ENCODE measurements at places on chromosomes 16 and 17. TPM values are rescaled to one million over a fixed set of nuclear protein-coding genes. Genes with fewer than 3 reads are reported as not detected.

The NUPR1 gene
- 18.3 TPM for total RNA-seq

The SPOP gene
- 51.2 TPM for total RNA-seq

The CHST5 gene
- total RNA-seq = not detected

The KRTAP2-1 gene
- not detected for total RNA-seq

DNA sequence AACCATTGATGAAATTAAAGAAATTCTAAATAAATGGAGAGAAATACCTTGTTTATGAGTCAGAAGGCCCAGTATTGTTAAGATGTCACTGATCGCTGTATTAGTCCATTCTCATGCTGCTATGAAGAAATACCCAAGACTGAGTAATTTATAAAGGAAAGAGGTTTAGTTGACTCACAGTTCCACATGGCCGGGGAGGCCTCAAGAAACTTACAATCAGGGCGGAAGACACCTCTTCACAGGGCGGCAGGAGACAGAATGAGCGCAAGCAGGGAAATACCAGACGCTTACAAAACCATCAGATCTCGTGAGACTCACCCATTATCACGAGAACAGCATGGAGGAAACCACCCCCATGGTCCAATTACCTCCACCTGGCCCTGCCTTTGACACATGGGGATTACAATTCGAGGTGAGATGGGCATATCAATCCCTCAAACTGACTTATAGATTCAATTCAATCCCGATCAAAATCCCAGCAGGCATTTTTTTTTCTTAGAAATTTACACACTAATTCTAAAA, 157.2 kb downstream of the ENGASE start:
- H3K4me3 ChIP-seq = no peak overlapping the region
- DNase-seq = no peak
- no peaks in the 10 kb centered on the region for H3K36me3 ChIP-seq
- H3K27ac ChIP-seq = no peak overlapping the region
- H3K27me3 ChIP-seq = peaks cover 3% of the 10 kb centered on the region

DNA sequence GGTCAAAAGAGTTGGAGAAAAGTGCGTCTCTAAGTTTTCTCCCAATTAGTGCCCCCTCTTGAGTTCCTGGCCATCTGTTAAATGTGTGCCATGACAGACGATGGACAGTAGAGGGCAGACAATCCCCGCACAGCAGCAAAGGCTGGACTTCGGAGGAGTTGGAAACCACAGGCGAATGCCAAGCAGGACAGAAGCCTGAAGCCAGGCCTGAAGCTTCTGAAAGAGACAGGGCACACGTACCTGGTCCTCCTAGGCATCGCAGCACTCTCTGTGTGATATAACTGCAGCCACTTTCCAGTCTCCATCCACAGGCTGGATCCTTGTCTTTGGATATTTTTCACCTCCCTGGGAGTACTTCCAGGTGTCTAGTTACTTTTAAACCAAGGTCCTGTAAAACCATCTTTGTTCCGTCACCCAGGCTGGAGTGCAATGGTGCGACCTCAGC, 14.5 kb downstream of the C17orf100 start:
- H3K27ac ChIP-seq = no peak overlapping the region
- H3K4me3 ChIP-seq = no peak overlapping the region
- peak; percentile 87 for DNase-seq

- H3K4me3 ChIP-seq = no peak overlapping the region
- H3K4me1 ChIP-seq = peaks cover 23% of the 10 kb centered on the region
- peak; percentile 67 for DNase-seq
Measured at GRCh38 chr17:28475151-28475900, 1.9 kb downstream of the SLC13A2 start.

GRCh38 chr16:67858500-67858899, 11.0 kb upstream of the CENPT start:
- H3K4me1 ChIP-seq = peaks cover 25% of the 10 kb centered on the region
- no peaks in the 10 kb centered on the region for H3K27me3 ChIP-seq
- H3K4me3 ChIP-seq = no peak overlapping the region

DNA sequence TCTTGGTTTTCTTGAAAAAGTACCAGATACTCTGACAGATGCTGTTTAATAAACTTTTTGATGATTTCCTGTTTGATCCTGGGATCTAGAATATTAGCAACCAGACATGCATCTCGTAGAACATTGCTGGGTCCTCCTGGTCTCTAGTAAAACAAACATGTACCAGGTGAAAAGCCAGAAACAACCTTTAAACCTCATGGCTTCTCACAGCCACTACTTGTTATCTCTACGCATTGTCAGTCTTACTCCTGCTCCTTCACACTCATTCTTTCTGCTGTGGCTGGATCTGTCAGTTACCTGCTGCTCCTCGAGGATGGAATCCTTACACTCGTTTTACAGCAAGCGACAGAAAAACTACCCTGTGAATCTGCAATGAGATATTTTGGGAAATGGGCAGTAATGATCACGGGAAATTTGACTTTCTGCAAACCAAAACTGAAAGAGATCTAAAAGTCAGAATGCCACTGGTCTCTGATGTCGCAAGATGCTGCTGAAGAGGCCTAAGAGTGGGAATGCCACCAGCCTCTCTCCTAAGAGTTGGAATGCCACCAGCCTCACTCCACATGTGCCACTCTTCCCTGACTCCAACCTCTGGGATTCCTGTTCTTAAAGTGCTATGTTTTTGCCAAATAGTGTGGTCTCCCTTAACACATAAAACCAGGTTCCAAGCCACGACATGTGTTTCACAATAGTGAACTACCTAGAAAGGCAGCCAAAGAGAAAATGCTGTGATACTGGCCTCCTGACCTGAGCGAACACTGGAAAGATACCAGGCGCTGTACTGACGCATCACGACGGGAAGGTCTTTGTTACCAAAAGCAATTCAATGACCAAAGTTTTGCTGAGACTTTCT, 86.3 kb downstream of the VPS53 start:
- H3K27ac ChIP-seq = peak overlapping the region; percentile 20
- no peak for DNase-seq
- H3K4me3 ChIP-seq = no peak overlapping the region
- no peaks in the 10 kb centered on the region for H3K36me3 ChIP-seq
- H3K27me3 ChIP-seq = no peaks in the 10 kb centered on the region
- peaks cover 11% of the 10 kb centered on the region for H3K4me1 ChIP-seq

DNA sequence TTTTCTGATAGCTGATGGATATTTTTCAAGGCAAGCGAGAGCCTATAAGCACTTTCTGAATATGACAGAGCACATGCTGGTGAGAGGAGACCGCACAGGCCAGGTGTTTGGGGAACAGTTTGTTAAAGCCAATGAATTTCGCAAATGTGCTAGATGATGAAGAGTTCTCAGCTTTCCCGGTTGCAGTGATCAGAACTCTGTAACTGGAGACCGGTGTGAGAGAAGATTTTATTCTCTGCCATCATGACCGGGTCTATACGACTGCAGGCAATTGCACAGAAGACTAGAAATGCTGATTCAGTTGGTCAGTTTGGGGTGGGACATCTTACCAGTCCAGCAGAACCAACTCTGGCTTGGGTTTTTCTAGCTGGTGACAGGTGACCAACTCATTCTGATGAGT, 25.4 kb downstream of the SMTNL2 start:
- no peaks in the 10 kb centered on the region for H3K27me3 ChIP-seq
- H3K27ac ChIP-seq = peak overlapping the region; percentile 89
- H3K4me3 ChIP-seq = no peak overlapping the region
- H3K4me1 ChIP-seq = peaks cover 54% of the 10 kb centered on the region
- no peak for DNase-seq

- DNase-seq = peak; percentile 89
- H3K36me3 ChIP-seq = no peaks in the 10 kb centered on the region
- no peak overlapping the region for H3K27ac ChIP-seq
- peaks cover 15% of the 10 kb centered on the region for H3K27me3 ChIP-seq
Measured at GRCh38 chr17:36482611-36483504, 3.6 kb upstream of the ZNHIT3 start.

GRCh38 chr16:30186782-30187555, 3.6 kb downstream of the CORO1A start:
- H3K27ac ChIP-seq = no peak overlapping the region
- H3K27me3 ChIP-seq = no peaks in the 10 kb centered on the region
- no peak overlapping the region for H3K4me3 ChIP-seq
- H3K36me3 ChIP-seq = no peaks in the 10 kb centered on the region

DNA sequence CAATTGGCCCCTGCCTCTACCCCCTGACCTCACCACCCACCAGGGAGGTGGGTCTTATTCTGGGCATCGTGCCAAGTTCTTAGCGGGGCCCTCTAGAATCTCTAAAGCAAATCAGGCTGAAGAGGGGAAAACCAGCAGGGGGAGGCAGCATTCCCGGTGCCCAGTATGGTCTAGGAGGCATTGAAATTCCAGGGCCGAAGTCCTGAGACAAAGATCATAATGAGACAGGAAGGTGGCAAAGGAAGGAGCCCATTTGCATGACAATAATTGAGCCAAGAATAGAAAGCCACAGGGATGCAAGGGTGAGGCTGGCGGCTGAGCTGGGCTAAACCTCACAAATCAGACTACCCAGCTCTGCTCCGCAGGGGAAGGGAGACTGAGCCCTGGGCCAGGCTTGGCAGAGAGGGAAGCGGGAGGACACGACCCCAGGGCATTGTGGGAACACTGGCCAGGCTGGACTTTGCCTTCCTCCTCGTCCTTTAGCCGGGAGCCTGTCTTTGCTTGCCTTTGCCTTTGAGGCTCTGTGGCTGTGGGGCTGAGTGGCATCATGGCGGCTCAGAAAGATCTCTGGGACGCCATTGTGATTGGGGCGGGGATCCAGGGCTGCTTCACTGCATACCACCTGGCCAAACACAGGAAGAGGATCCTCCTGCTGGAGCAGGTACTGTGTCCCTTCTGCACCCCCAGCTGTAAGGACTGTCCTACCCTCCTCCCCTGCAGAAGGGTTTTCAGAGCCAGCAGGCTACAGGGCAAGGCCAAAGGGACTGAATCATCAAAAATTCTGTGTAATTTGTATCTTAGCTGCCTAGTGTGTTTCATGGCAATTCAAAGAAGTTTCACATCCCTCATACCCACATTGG, at the start of gene PIPOX:
Gene PIPOX, plus strand, starts transcription at position 463 of the 860 bp plus-strand sequence. Its CDS starts 85 bp downstream, at position 548.
- H3K4me1 ChIP-seq = peaks cover 4% of the 10 kb centered on the region
- no peaks in the 10 kb centered on the region for H3K36me3 ChIP-seq
- H3K27ac ChIP-seq = no peak within 1 kb of the TSS
- no peak within 1 kb of the TSS for H3K4me3 ChIP-seq
- peak; percentile 63 for DNase-seq
- H3K27me3 ChIP-seq = peaks cover 14% of the 10 kb centered on the region

DNA sequence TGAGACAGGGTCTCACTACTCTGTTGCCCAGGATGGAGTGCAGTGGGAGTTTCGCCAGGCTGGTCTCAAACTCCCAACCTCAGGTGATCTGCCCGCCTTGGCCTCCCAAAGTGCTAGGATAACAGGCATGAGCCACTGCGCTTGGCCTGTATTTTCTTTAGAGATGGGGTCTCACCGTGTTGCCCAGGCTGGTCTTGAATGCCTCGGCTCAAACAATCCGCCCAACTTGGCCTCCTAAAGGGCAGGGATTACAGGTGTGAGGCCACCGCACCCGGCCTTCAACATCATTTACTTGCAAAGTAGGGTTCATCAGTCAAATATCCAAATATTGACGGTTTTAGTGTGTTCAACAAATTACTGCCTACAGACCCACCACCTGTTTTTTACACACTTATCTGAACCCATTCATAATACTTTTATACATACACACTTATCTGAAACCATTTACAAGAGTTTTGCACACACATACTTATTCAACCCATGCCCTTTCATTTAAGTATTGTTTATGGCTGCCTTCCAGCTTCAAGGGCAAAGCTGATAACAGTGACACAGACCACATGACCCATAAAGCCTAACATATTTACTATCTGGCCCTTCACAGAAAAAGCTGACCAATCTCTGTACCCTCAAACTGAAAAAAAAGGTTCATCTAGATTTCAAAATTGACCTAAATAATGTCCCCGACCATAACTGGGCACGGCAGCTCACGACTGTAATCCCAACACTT, 11.9 kb downstream of the TMEM170A start:
- H3K4me3 ChIP-seq = no peak overlapping the region
- H3K36me3 ChIP-seq = no peaks in the 10 kb centered on the region
- no peak for DNase-seq
- no peaks in the 10 kb centered on the region for H3K27me3 ChIP-seq
- peaks cover 10% of the 10 kb centered on the region for H3K4me1 ChIP-seq
- peak overlapping the region; percentile 48 for H3K27ac ChIP-seq

GRCh38 chr17:52470553-52470952, 312.0 kb upstream of the CA10 start:
- H3K4me3 ChIP-seq = no peak overlapping the region
- no peaks in the 10 kb centered on the region for H3K36me3 ChIP-seq
- H3K27me3 ChIP-seq = no peaks in the 10 kb centered on the region

- H3K4me1 ChIP-seq = peaks cover 15% of the 10 kb centered on the region
- no peaks in the 10 kb centered on the region for H3K36me3 ChIP-seq
- no peak for DNase-seq
- H3K27ac ChIP-seq = no peak overlapping the region
- no peak overlapping the region for H3K4me3 ChIP-seq
Measured at GRCh38 chr16:54291656-54292487, 5.3 kb upstream of the IRX3 start.

DNA sequence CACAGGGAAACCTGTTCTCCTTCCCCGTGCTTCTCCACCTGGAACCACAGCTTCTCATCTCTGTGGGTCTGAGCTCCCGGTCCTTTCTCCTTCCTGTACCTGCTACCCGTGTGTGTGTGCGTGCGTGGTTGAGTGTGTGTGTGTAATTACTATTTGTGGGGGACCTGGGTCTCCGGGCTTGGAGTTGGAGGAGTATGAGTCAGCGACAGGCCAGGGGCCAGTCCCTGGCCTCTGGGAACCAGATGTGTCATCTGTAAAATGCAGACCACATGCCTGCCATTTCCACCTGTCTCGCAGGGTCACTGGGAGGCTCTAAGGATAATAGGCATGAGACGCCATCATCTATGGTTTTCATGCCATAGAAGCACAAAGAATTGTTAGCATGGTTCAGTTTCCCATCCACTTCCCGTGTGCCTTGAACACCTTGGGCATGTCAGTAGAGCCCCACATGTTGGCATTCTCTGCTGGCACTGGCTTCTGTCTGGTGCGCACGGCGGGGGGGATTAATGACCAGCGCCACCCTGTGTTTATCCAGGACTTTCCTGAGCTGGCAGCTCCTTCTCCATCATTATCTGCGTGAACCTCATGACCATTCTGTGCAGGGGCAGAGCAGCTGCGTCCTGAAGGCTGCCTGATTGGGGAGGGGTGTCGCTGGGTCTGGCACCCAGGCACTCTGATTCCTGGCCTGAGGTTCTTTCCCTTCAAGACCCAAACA, 1.5 kb downstream of the ZNF205 start:
- H3K27me3 ChIP-seq = no peaks in the 10 kb centered on the region
- H3K4me1 ChIP-seq = peaks cover 10% of the 10 kb centered on the region
- H3K4me3 ChIP-seq = peak overlapping the region; percentile 94
- DNase-seq = no peak

- no peaks in the 10 kb centered on the region for H3K27me3 ChIP-seq
- H3K27ac ChIP-seq = no peak overlapping the region
- no peaks in the 10 kb centered on the region for H3K36me3 ChIP-seq
- H3K4me3 ChIP-seq = no peak overlapping the region
- no peak for DNase-seq
Measured at GRCh38 chr16:76622876-76623275, 345.7 kb downstream of the CNTNAP4 start.

- H3K4me1 ChIP-seq = peaks cover 3% of the 10 kb centered on the region
- no peaks in the 10 kb centered on the region for H3K27me3 ChIP-seq
- DNase-seq = no peak
- H3K4me3 ChIP-seq = no peak overlapping the region
- no peak overlapping the region for H3K27ac ChIP-seq
Measured at GRCh38 chr17:20120836-20121235, 111.7 kb downstream of the SPECC1 start.
